ENCODE measurements at places on chromosomes 4 and X.

DNA sequence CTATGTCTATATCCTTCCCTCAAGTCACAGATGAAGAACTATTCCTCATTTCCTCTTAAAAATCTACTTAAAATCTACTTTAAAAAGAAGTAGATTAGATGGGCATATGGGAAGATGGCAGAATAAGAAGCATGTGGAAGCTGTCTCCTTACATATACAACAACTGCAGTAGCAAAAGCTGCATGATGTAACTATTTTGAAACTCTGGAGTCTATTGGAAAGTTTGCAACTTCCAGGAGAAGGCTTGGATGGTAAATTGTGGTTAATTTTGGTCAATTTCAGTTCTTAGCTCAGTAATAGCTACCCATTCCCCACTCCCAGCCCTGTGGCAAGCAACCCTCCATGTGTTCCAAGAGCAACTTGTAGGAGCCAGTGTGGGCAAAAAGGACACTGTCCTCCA lies 36.9 kb downstream of the MORC4 start:
- DNase-seq = no peak

- no peak for DNase-seq
Measured at GRCh38 chr4:158778156-158778711, 9.4 kb downstream of the FNIP2 start.

DNA sequence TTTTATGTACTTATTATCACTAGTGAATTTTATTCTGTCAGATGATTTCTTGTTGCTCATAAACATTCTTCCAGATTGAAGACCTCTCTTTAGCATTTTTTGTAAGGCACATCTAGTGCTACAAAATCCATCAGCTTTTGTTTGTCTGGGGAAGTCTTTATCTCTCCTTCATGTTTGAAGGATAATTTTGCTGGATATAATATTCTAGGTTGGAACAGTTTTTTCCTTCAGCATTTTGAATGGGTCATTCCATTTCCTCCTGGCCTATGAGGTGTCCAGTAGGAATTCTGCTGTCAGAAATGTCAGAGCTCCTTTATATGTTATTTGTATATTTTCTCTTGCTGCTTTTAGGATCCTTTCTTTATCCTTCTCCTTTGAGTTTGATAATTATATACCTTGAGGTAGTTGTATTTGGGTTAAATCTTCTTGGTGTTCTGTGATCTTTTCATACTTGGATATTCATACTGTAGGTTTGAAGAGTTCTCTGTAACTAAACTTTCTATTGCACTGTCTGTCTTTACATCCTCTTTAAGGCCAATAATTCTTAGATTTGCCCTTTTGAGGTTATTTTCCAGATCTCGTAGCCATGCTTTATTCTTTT lies 58.3 kb downstream of the PTPN13 start:
- DNase-seq = no peak

- DNase-seq = peak; percentile 74
Measured at GRCh38 chrX:155819966-155820491, 61.1 kb upstream of the VAMP7 start.

DNA sequence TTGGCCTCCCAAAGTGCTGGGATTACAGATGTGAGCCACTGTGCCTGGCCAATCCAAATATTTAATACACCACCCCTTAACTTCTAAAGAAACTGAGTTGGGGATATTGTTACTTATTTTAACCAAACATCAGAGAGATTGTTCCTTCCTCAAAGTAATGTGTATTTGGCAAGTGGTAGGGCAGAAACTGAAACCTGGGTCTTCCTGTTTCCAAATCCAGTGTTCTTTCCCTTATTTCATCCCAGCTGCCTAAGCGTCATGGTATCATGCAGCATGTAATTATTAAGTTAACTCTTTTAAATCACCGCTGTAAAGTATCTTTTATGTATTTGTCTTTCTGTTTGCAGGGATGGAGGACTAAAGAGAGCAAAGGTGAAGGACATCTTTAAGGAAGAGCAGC lies 68.4 kb downstream of the GPAT3 start:
- no peak for DNase-seq

GRCh38 chr4:76449833-76450232 lies 14.8 kb downstream of the SHROOM3 start:
- peak; percentile 10 for DNase-seq

DNA sequence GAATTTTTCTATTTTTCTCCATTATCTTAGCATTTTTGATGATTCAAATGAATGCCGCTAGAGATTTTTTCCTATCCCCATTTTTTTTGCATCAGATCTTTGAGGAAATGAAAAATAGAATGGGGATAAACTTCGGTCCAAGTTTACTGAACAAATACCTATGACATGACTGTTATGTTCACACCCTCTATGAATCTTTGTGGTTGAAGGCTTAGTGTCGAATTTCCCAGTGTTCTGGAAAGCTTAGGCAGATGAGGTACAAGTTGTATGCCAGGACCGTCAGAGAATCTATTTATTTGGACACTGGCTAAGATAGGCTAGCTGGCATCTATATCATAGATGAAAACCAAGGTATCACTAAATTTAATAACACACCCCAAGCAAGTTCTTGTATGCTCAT lies 123.4 kb downstream of the SPCS3 start:
- peak; percentile 96 for DNase-seq

- no peak for DNase-seq
Measured at GRCh38 chr4:12286351-12286750, 857.7 kb upstream of the HS3ST1 start.
